Hepatocyte (in vitro differentiated cells): ENCODE measurements at places on chromosomes 1 and 21. TPM values are rescaled to one million over a fixed set of nuclear protein-coding genes. Genes with fewer than 3 reads are reported as not detected.

DNA sequence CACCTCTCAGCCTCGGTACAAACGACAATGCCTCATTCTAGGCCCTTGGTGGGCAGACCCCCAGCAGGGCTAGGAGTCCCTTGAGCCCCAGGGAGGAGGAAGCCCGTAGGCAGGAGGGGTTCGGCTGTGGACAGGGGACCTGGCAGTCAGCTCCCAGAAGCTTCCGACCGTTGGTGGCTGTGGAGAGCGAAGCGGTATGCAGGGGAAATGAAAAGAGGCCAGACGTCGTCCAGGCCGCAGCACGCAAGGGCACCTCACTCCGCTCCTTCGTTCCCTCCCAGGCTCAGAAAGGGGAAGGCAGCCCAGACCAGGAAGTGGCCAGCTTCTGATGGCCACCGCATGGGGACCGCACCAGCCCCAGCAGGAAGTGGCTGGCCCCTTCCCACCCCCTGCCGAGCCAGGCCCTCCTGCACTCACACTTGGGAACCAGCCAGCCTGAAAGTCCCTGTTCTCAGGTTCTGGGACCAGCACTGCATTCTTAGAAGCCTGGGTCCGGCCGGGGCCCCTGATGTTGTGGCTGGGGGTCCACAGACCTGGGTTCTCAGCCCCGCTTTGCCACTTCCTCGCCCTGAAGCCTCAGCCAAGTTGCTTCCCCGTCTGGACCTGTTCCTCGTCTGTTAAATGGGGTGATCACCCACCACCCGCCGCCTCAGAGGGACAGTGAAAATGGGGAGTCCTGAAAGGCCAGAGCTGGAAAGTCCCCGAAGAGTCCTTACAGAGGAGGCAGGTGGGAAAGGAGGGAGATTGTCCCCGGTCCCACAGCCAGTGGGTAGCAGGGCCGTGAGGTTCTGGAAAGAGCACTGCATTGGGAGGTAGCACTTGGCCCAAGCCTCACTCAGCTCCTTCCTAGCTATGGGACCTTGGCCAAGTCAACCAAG lies 104.0 kb upstream of the RUNX3 start:
- no peak for DNase-seq

DNA sequence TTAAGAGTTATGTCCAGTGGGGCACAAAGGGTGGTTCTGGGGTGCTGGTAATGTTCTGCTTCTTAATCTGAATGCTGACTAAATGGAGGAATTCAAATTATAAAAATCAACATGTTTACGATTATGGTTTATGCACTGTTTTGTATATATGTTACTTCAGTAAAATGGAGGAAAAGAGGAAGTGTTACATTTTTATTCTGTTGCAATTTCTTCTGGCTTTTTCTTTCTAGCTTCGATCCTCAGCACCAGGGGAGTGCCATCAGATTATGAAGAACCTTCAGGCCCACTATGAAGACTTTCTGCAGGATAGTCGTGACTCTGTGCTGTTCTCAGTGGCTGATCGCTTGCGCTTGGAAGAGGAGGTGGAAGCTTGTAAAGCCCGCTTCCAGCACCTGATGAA lies 105.5 kb downstream of the MACF1 start:
- DNase-seq, result no peak

Gene TARBP1
- 12.2 and 12.8 TPM in 2 replicates for polyA plus RNA-seq

- DNase-seq, result no peak
These were observed 35.4 kb downstream of the ADGRL2 start for GRCh38 chr1:81836007-81836626.

GRCh38 chr1:38123356-38124135 lies 77.0 kb upstream of the POU3F1 start:
- no peak for DNase-seq

- no peak for DNase-seq
These were observed 406.7 kb downstream of the DISC1 start for GRCh38 chr1:232033285-232033684.

DNA sequence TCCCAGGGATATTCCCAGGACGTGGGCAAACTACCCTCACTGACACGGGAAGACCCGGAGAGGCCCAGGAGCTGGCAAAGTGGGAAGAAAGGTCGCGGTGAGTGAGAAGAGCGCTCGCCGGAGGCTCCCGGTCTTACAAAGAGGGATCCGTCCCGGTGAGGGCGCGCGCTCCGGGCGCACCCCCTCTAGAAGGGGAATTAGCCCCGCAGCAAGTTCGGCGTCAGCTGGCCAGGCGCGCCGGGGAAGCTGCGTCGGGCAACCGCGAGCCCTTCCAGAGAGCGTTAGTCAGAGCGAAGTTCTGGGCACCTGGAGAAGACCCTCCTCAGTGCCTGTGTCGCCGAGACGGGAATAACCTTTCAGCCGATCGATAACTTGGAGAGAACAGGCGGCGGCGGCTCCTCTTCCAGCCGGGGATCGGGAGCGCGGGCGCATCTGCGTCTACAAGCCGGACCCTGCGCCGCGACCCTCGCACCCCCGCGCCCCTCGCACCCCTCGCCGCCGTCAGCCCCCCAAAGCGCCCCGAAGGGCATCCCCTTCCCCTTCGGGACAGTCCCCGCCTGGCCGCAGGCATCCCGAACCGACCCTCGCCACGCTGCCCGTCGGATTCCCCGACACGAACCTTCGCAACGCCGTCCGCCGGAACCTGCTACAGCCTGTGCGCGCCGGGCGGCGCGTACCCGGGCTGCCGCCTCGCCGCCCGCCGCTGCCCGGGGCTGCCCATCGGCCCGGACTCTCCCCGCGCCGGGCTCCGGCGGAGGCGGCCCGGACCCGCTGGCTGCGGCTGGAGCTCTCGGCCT lies 485 bp downstream of the SIPA1L2 start:
- peak; percentile 55 for DNase-seq

GRCh38 chr21:14353231-14353630 lies 29.7 kb downstream of the HSPA13 start:
- no peak for DNase-seq

- DNase-seq, result peak; percentile 11
These were observed 100.5 kb upstream of the NEK7 start for GRCh38 chr1:198056255-198056654.

Gene TFF3
- polyA plus RNA-seq, result 589 and 696 TPM in 2 replicates

DNA sequence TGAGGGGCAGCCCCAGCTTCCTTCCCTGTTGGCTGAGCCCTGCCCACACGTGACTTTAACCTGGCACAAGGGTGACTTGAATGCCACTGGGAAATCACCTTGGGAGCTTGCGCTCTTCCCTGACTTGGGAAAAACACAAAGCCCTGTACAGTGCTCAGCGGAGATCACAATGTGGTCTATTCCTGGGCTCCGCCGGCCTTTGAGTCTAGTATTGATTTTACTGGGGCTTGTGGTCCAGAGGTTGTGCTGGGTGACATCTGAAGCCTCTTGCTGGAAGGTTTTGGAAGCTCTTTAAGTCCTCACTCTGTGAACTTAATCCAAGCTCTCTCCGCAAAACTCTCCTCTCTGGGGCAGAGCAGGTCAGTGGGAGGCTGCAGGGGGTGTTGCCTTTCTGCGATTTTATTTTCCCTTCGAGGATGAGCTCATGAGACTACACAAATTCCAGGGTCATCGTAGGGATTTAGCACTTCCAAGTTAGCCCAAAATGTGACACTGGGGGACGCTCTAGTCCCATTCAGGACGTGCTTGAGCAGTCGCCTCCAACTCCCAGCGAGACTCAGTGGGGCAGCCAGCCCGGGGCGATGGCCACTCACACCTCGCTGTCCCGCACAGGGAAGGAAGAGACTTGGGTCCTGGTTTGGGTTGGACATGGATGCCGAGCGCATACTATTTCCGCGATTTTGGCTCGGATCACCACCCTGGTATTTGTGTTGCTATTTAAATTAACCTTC lies 291.9 kb upstream of the AJAP1 start:
- DNase-seq, result no peak

DNA sequence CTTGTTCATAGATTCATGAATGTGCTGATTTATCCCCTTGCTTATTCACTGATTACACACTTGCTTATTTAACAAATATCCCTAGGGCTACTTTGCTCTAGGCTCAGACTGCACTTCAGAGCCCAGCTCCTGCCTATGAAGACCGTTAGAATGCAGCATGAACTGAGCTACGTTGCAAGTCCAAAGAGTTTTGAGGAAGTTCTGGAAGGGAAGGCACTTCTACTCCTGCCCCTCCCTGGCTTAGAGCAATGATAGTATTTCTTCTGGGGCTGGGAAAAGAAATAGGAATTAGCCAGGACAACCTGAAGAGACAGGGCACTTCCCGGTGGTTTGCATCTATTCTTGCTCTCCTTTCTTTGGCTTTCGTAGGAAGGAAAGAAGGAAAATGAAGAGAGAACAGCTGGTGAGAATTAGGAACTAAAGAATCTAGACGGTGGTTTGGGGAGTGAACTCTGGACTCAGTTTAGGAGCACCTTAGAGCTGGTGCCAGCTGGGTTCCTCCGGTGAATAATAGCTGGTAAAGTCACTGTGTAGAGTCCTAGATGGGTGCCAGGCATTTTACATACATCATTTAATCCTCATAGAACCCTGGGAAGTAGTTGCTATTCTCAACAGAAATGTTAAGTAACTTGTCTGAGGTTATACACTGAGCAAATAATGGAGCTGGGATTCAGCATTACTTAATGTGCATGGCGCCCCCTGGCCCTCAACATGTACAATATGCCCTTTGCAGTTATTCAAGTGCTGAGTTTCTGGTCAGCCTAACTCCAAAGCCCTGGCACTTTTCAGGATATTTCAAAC lies 65.9 kb downstream of the NDUFS5 start:
- peak; percentile 88 for DNase-seq

GRCh38 chr1:33519240-33519884 lies 46.9 kb downstream of the ZSCAN20 start:
- DNase-seq, result no peak

Gene RHD
- 0.12 and 0.19 TPM in 2 replicates for polyA plus RNA-seq

DNA sequence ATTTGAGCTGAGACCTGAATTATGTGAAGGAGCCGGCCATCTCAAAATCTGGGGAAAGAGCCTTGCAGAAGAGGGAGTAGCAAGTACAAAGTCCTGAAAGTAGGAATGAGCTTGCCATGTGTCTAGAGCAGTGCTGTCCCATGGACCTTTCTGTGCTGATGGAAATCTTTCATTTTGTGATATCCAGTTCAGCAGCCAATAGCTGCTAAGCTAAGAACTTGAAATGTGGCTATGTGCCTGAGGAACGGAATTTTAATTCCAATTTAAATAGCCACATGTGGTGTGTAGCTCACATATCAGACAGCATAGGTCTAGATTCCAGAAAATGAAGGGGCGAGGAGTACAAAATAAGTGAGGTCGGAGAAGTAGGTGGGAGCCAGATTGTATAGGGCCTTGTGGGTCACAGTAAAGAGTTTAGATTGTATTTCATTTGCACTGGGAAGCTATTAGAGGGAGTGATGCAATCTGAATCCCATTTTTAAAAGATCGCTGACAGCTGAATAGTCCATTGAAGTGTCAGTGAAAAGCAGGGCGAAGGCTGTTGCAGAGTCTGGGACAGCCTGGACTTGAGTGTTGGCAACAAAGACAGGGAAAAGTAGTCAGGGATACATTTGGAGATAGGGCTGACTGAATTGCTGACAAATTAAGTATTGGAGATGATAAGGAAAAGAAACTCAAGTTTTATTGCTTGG lies 80.3 kb downstream of the TMEM200B start:
- DNase-seq, result no peak
